ENCODE measurements at places on chromosomes 2 and 18.
A peak's percentile ranks its signal among the peaks of the same experiment; 100 is the strongest.

GRCh38 chr2:128305555-128306080, 13.1 kb downstream of the HS6ST1 start:
- peak; percentile 59 for DNase-seq

- DNase-seq, result no peak
Measured at GRCh38 chr2:86286516-86286915, 50.9 kb downstream of the REEP1 start.

DNA sequence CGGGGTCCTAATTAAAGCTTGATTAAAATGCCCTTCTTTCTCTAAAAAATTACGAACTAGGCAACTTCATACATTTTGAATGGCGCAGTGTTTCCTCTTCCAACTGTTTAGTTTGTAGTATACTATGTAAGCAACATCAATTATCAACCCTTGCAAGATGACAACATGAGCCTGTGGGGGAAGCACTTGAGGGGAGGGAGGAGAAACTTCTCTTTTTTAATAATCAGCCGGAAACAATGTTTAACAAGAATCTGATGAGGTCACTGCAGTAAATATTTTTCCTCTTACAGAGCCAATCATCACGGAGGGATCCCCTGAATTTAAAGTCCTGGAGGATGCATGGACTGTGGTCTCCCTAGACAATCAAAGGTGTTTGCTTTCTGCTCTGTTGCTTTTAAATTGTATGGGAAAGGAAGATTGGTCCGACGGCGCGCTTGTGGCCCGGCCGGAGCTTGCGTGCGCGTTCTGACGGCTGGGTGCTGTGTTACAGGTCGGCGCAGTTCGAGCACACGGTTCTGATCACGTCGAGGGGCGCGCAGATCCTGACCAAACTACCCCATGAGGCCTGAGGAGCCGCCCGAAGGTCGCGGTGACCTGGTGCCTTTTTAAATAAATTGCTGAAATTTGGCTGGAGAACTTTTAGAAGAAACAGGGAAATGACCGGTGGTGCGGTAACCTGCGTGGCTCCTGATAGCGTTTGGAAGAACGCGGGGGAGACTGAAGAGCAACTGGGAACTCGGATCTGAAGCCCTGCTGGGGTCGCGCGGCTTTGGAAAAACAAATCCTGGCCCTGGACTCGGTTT, 5.3 kb upstream of the DLX1 start:
- DNase-seq, result no peak

DNA sequence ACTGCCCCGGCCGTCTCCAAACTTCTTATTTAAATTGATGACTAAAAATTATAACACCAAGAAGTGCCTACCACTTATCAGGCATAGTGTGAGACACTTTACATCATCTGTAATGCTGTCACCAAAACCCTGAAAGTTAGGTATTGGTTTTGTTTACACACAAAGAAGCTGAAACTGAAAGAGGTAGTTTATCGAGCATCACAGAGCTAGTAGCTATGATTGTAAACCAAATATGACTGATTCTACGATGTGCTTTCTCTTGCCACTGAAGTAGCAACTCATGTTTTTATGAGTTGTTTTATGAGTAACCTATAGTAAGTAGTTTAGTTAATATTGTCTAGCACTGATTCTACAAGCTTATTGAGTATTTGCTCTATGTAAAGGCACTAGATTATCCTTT, 31.5 kb downstream of the DYNC1I2 start:
- DNase-seq, result no peak

DNA sequence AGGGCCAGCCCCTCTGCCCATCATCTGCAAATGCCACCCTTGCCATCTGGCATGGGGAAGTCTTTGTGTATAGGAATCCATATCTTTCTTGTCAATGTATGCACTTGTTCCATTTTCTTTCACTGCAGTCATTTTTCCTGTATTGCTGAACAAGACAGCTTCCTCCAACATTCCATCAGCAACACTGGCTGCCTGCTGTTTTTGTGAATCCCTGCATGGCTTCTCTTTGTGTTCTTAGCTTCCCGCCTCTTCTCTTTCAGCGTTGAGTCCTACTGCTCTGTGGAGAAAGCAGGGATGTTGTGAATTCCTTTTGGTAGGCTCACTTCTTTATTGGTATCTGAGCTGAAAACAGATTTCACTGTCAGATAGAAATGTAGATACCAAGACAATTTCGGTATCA, 150.0 kb downstream of the LPIN1 start:
- no peak for DNase-seq

GRCh38 chr2:70931376-70932000, 4.2 kb upstream of the ATP6V1B1 start:
- DNase-seq, result no peak

- no peak for DNase-seq
Measured at GRCh38 chr2:67927501-67927900, 135.3 kb downstream of the C1D start.

All from NCI-H2081 treated with DMSO at 0.1 percent for 48 hours (cell line).